ENCODE measurements at places on chromosomes 7 and 10.

- no peak for DNase-seq
Measured at GRCh38 chr7:42024537-42024936, 212.5 kb downstream of the GLI3 start.

DNA sequence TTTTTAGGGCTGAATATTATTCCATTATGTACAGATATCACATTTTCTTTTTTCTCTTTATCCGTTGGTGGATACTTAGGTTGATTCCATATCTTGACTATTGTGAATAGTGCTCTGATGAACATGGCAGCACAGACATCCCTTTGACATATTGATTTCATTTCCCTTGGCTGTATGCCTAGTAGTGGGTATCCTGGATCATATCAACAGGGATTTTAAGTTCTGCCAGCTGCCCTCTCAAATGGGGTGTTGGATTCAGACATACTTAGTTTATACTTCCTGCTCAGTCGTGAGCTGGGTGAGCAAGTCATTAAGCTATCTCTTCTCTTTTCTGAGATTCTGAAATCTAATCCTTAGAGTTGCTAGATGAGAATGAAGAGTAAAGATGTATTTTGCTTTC lies 139.6 kb upstream of the SORCS3 start:
- DNase-seq = no peak

GRCh38 chr10:8297959-8298358 lies 243.5 kb downstream of the GATA3 start:
- DNase-seq = no peak

- no peak for DNase-seq
Measured at GRCh38 chr7:24764972-24765744, 7.9 kb upstream of the GSDME start.

DNA sequence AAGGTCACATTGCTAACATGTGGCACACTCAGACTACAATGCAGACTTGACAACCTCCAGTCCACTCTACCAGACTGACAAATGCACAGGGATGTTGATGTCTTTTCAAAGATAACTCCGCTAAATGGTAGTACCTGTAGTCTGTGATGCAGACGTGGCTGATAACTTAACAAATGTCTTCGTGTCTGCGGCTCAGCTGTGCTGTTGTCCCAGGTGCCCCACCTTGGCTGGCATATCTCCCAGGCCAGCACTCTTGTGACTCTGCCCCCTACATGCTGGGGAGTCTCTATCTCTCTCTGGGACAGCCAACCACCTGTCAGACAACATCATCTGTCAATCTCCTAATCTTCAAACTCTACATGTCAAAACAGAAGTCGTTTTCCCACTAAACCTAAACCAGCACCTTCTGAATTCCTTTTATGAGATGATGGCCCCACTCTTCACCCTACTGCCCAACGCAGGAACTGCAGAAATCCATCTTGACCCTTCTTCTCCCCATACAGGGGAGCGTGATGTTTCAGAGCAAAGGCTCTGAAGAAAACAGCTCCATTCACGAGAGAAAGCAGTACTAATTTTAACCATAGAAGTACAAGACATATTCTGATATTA lies 156.4 kb downstream of the USP6NL start:
- no peak for DNase-seq

Measured in astrocyte of the hippocampus (primary cell).